LoVo (cell line): ENCODE measurements at places on chromosomes 7 and 10.

- DNase-seq = no peak
Observed at GRCh38 chr7:7209412-7210050, 27.2 kb downstream of the C1GALT1 start.

DNA sequence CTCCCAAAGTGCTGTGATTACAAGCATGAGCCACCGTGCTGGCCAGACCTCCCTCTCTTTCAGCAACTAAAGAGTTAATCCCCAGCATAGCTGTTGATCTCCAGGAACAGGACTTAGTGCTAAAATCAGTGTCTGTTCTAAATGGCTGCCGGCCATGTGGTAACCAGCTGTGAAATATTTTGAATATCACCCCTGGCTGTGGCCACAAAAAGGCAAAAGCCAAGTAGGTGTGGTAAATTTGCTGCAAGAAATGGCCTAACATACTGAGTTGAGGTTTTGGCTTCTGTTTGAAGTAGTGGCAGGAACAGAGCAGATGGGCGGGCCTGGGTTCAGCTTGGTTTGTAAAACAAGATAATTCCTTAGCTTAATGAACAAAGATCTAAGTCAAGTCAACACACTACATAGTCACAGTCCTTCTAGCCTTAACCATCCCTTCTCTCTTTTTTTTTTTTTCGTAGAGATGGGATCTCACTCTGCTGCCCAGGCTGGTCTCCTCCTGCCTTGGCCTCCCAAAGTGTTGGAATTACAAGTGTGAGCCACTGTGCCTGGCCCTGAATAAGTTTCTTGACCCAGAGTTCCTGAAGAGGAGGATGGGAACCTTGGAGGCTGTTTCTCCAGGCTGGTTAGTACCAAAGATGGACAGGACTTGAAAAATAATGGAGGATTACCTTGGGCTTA, 22.7 kb upstream of the AGFG2 start:
- DNase-seq = peak; percentile 32

DNA sequence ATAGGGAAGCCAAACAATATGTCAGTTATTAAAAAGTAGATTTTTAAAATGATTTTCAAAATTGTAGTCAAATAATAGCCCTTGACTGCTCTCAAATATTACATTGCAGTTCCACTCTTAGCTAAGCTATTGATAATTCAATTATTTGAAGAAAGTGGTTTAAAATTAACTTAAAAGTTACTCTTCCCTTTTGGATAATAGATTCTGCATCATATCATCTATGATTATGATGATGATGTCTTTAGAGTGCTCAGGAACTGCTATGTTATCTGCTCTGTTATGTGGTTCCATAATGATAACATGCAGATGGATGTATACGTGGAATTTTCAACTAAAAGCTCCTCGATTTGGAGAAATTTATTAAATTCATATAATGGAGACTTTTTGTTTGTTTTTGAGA, 110.0 kb downstream of the ADAM22 start:
- no peak for DNase-seq

- DNase-seq = no peak
Observed at GRCh38 chr10:9766762-9767161, 1250.9 kb upstream of the CELF2 start.

GRCh38 chr7:110600956-110601355, 490.0 kb upstream of the LRRN3 start:
- no peak for DNase-seq

DNA sequence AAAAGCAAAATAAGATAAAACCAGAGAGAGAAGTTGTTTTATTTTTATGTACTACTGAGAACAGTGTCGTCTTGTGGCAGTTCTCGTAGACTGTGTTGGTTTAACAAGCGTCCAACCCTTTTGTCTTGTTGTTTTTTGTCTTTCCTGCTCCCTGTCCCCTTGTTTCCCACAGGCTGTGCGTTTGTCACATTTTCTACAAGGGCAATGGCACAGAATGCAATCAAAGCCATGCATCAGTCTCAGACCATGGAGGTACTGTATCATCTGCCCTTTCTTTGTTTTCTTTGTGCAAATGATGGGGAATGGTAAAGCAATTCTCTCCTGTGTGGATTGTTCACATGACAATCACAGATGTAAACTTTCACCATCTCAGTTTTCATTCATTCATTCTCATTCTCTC, 248.8 kb downstream of the CELF2 start:
- no peak for DNase-seq

- DNase-seq = no peak
Observed at GRCh38 chr10:33136271-33136670, 178.2 kb upstream of the ITGB1 start.

DNA sequence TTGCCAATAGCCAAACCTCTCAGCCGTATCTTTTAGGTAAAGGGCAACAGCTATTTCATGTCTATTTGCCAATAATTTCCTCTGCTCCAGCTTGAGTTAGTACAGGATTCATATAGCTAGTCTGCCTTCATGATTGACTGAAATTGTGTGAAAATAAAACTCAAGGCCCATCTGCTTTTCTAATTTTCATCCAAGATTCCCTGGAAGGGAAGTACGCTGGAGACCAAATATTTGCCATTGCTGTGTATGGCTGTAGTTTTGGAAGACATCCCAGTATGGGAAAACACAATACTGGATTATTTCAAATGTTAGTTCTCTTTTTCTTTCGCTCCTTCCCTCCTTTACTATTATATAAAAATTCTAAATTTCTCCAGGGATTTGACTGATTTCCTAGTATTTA, 652.4 kb downstream of the CNTNAP2 start:
- no peak for DNase-seq

DNA sequence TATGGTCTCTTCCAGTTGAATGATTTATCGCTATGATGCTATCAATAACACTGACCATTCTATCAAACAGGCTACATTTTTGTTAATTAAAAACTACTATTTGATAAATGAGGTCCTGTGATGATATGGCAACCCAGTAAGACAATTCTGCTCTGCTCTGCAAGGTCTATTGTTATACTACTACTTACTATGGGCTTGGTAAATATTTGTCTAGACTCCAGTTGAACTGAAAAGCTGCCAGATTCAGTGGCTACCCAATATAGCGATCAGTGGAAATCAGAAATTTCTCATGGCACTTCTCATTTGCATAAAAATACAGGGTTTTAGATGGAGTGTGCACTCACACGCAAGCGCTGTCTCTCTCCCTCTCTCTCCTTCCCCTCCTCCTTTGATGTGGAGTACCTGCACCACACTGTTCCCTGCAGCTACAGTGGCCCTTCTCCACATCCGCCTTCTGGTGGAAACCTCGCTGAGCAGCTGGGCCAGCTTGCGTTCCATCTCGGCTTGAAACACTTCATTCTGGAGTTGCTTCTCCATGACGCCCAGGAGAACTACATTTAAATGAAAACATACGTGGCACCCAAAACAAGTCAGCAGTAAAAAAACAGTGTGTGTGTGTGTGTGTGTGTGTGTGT, 77.9 kb downstream of the KIAA1549 start:
- DNase-seq = no peak

- no peak for DNase-seq
Observed at GRCh38 chr7:129007572-129007971, 47.3 kb downstream of the TNPO3 start.

- no peak for DNase-seq
Observed at GRCh38 chr7:1227814-1228544, 4.7 kb upstream of the UNCX start.

- DNase-seq = no peak
Observed at GRCh38 chr7:8154272-8154671, 107.7 kb downstream of the ICA1 start.
